ENCODE measurements at places on chromosomes 4 and X.

DNA sequence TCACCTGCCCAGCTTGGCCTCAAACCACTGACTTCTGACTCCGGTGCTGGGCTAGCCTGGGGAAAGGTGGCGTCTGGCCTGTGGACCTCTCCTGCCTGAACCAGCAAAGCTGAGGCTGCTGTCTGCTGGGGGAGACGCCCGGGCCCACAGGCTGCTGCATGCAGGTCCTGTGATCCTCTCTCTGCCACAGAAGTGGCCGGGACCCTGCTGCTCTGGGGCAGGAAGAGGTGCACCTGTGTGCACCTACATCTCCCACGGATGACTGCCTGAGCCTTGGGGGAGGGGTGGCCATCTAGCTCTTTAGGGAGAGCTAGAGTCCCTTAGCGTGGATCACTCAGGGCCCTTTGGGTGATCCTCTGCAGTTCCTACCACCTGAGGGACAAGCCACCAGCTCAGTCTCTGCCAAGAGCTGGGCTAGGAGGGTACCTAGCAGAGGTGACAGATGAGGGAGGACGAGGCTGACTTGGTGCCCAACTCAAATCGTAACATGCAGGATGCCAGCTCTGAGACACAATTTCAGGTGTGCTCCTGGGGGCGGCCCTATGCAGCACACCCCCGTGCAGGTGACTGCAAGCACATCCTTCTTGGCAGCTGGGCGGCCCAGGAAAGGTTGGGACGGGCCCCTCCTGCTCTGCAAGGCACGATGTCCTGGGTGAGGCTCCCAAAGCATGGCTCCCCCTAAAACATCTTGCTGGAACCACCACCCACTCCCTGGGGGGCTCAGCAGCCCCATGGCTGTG lies 22.5 kb downstream of the LETM1 start:
- DNase-seq = no peak

DNA sequence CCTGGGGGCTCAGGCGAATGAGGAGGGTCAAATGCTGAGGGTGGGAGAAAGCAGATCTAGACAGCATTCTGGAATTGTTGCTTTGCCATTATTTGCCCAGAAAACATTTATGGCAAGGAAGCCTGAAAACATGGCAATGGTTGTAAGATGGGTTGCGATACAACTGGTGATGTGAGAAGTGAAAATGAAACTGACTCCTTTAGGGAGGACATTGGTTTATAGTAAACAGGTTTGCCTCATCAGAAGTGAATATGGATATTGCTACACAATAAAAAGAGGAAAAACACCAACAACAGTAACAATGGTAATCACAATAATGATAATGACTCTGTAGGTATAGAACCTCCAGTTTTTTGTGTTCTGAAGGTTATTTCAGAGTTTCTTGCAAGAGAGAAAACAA lies 107.0 kb upstream of the TBC1D9 start:
- no peak for DNase-seq

DNA sequence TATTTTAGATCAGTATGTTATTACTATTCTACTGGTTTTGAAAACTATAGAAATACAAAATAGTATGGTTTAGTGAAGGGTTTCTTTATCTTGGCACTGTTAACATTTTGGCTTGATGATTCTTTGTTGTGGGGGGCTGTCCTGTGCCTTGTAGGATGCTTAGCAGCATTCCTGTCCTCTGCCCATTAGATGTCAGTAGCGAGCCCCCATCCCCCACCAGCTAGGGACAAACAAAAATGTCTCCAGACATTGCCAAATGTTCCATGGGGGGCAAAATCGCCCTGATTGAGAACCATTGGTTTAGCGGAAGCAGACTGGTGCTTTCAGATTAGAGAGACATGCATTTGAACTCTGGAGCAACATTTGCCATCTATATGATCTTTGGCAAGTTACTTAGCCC lies 23.3 kb downstream of the SPARCL1 start:
- DNase-seq = no peak

DNA sequence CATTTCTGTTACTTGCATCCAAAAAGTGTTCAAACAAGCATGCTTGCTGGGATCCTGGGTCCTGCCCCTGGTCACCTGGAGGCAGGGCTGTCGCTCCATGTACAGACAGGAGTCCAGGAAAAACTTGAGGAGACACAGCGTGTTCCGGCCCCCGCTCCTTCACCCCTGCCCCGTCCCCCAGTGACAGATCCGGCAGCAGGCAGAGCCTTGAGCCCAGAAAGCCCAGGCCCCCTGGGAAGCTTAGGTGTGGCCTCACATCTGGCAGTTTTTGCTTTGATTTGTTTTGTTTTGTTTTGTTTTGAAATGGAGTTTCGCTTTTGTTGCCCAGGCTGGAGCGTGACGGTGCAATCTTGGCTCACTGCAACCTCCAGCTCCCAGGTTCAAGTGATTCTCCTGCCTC lies 67.0 kb downstream of the TRMT44 start:
- DNase-seq = no peak

DNA sequence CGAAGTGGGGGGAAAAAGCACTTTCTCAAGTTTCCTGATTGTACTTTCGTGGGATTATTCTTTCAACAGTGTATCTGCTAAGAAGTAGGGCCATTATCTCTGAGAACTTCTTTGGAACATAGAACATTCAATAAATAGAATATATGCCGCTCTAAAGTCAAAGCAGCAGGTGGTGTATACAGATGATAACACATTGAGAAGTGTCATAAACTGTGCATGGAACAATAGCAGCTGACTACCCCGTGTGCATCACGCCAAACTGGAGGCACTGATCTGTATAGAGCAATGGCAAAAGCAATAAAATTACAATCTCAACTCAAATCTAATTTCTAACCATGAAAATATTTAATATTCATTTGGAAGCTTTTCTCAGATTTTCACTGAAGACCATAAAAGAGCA lies 175.3 kb downstream of the DCTD start:
- no peak for DNase-seq

All from NCI-H1930 (cell line).